Stimulated activated CD4-positive, alpha-beta T cell treated with anti-CD3 and anti-CD28 coated beads, Interleukin-1b, Interleukin-23, amount 100 ng/mL, for 1 hour (primary cell): ENCODE measurements at places on chromosomes 1 and 21.

GRCh38 chr1:240212556-240212955, 120.9 kb downstream of the FMN2 start:
- no peak for DNase-seq

GRCh38 chr1:28085129-28085528, 3.3 kb downstream of the EYA3 start:
- no peak for DNase-seq

GRCh38 chr1:101929343-101929742, 67.4 kb downstream of the OLFM3 start:
- no peak for DNase-seq

GRCh38 chr1:64654519-64655341, 90.1 kb upstream of the RAVER2 start:
- DNase-seq: no peak

DNA sequence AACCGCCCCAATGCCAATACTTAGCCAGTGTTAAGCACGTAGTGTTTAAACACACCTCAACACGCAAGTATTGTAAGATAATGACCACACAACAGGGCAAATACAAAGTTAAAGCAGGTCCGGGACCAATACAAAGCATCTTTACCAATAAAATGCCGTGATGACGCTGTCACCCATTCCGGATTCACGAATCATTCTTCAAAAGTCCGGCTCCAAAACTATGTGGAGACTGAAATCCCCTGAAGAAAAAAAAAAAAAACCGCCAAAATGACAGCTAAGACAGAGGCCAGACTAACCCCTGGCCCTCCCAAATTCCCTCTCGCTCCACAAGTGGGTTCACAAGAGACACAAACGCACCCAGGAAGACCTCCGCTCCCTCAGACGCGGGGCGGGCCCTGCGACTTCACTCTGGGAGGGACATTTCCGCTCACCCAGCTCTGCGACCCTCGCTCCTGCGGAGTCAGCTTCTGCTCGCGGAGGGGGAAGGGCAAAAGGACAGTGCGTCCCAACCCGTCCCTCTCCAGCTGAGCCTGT, 625 bp upstream of the DARS2 start:
- no peak for DNase-seq

GRCh38 chr1:208731981-208732821, 488.0 kb upstream of the PLXNA2 start:
- no peak for DNase-seq

GRCh38 chr1:18711536-18712251, 81.0 kb downstream of the PAX7 start:
- DNase-seq: no peak

DNA sequence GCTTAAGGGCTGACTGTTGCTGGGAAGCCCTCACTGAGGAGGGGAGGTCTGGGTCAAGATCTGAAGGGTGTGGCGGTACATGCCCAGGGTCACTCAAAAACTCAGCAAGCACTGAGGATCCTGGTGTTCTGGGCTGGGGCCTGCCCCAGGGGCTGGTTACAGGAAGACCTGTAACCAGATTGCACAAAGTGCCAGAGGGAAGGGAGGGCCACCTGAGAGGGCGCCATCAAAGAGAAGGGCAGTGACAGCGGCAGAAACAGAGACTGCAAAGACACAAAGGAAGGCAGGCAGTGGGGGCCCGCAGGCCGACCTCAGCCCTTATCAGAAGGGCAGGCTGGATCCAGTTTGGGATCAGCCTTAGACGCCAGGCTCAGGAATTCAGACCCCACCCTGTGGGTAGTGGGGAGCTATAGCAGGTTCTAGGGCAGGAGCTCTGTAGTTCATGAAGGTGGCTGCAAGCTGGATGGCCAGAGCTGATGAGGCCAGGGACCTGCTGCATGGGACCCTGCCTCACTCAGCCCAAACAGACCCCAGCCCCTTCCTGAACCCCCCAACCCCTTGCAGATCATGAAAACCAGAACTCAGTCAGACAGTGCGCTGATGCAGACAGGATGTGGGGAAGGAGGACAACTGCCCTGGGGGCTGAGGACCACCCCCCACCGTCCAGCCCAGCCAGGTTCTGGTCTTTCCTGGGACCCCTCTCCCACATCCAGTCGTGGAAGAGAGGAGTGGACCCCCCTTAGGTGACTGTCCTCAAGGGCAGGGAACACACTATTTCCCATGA, 3.9 kb downstream of the SH2D5 start:
- no peak for DNase-seq

GRCh38 chr1:209751627-209752231, 4.1 kb upstream of the TRAF3IP3 start:
- no peak for DNase-seq

- no peak for DNase-seq
Measured at GRCh38 chr1:177328251-177328650, 157.5 kb downstream of the BRINP2 start.

DNA sequence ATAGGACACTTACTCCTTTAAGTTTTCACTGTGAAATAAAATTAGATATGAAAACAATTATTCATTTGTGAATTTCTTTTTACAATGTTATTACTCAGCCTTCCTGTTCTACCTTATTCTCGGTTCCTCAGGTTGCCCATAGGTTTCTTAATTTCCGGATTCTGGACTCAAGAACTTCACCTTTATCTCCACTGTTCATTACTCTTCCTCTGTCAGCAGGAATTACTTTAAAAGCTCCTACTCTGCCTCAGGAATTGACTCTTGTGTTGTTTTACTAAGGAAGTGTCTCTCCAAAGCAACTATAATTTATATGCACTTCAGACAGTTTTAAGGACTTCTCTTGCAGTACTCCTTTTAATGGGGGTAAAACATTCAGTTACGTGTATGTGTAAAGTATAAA, 123.8 kb downstream of the OSBPL9 start:
- DNase-seq: no peak

- no peak for DNase-seq
Measured at GRCh38 chr1:181170194-181170593, 81.7 kb downstream of the IER5 start.

DNA sequence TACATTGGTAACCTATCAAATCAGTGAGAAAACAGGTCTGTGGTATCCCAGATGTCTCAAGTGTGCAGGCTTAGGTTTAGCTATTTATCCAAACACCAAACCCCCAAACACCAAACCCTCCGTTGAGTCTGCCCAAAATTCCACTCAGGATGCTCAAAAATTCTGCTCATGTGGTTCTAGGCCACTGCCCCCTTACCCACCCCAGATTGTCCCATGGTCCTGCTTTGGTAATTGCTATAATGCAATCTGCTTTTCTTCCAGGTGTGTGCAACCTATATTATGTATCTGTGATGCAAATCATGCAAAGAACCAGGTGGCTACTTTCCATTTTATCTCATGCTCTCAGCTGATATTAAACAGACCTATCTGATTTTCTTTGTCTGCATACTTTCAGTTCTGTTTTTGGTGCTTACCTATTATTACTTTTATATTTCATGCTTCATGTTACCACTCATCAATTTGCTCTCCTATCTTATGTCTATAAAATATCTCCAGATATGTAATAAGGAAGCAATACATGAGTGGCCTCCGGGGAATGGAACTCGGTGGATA, 123.7 kb downstream of the TOMM20 start:
- DNase-seq: no peak

DNA sequence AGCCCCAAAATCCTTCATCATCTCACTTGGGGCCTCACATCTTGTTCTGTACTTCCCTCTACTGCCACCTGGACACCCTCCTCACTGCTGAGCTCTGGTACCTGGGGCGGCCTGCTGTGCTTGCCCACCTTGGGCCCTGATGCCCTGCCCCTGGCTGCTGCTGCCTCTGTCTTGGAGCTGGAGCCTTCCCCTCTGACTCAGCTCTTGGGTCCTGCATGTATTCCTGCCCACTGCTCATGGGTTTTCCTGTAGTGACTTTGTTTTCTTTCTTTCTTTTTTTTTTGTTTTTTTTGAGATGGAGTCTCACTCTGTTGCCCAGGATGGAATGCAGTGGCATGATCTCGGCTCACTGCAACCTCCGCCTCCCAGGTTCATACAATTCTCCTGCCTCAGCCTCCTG, 37.5 kb downstream of the TRAPPC10 start:
- no peak for DNase-seq

- DNase-seq: no peak
Measured at GRCh38 chr1:61992257-61992656, 202.4 kb upstream of the L1TD1 start.

DNA sequence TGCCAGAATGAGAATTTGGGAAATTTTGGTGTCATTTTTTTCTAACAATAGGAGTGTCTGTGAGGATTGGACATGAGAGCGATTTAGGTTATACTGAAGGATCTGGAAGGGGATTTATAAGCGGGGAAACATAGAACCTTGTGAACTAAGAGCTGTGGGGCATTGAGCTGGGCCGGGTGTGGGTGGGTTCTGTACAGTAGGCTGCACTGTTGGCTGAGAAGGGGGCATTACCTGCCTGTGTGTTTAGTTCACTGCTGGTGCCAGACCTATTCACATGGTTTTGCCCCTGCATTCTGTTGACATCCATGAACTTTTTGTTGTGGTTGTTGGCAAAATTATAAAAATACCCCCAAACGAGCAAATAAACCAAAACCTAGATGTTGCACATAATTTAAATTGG, 8.8 kb downstream of the PBX1 start:
- DNase-seq: no peak

- DNase-seq: no peak
Measured at GRCh38 chr1:174871886-174872285, 127.9 kb upstream of the CACYBP start.

DNA sequence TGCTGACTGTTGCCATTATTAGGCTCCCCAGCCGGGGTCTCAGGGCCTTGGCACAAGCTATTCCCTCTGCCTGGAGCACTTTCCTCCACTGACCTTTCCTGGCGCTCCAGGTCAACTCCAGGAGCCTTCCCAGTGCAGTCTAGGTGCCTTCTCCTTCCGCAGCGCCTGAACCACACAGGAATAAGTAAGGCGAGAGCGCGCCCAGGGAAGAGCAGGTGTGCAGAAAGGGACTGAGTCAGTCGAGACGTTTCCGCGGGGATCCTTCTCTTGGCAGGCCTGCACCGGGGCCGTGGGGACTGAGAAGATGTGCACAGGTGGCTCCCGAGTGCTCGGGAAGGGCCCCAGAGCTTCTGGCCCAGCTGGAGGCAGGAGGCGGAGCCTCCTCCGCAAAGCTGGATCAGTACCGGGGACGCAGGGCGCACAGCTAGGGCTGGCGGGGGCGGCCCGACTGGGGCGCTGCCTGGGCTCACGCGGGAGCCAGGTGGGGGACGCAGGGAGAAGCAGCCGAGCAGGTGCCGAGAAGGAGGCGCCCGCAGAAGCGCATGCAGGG, 765 bp upstream of the BMP8A start:
- DNase-seq: no peak

GRCh38 chr1:84735483-84735882, 45.2 kb upstream of the SSX2IP start:
- DNase-seq: no peak
